ENCODE measurements at places on chromosomes 7 and 10. TPM values are rescaled to one million over a fixed set of nuclear protein-coding genes. Genes with fewer than 3 reads are reported as not detected.

- DNase-seq = no peak
These were observed 38.7 kb downstream of the GPR26 start for GRCh38 chr10:123704812-123705211.

HMX2 gene
- not detected for total RNA-seq

GRCh38 chr7:111043561-111043960, 47.4 kb upstream of the LRRN3 start:
- no peak for DNase-seq

GRCh38 chr10:26950934-26951333, 90.2 kb upstream of the ABI1 start:
- no peak for DNase-seq

DNA sequence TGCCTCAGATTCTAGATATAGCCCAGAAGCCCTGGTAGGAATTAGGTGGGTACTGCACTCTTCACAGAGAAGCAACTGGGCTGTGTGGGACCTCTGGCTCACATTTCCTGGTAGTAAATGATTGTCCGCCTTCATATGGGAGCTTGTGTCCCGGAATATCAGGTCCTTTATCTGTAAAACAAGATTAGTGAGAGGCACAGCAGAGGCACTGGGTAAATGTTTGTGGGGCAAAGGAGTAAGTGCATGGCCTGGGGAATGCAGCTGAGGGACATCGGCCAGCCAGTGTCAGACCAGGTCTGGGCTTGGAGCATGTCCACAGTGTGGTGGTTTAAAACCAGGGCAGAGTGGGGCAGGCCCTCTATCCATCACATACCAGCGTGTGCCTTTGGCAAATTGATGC, 323.3 kb upstream of the ZMIZ1 start:
- no peak for DNase-seq

PCDH15 gene
- not detected for total RNA-seq

DNA sequence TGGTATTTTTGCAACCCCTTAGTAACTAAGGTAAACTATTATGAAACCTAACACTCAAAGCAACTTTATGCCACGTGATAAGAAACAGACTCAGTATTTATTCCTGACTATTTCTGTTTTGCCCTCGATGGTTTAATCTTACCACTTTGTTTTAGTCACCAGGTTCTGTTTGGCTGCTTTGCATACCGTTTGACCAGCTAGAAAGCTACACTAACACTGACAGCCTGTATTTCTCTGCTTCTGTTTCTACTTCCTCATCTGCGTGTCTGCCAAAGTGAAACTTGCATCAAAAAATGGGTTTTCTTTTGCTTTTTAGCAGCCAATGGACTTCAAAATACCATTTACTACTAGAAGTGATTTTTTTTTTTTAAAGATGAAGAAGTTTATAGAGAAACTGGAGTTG, 802.5 kb downstream of the GRM8 start:
- DNase-seq = no peak

DNA sequence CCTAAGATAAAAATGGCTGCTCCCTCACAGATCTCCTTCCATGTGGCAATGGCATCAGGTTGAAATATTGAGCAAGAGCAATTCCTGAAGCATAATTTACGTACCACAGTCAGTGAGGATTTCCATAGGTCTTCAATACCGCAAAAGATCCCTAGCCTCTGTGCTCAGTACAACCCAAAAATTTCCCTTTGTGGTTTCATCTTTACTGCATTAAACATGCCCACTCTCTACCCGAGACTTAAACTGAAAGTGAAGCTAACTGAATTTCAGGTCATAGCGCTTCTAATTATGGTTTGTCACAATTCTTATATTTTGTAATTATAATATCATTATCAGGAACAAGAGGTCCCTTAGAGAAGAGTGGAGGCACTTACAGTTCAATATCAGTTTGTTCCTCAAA, 1071.1 kb downstream of the XPNPEP1 start:
- peak; percentile 5 for DNase-seq

CUBN gene
- 0.60 TPM for total RNA-seq

DNA sequence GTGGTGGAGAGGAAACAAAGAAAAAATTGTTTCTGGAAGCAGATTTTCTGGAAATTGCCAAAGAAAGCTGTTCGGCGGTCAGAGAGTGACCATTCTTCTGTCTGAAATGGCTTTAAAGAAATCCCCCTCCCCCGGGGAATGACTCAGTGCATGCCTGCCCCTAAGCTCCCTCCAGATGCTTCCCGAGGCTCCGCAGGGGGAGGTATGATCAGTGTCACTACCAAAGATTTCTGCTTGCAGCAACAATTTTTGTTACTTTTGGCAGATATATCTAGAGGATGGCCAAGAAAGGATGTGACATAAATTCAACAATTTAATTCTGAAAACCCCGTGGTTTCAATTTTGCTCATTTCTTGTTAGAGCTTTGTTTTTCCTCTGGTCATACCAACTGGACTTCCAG, 163.9 kb downstream of the JCAD start:
- peak; percentile 78 for DNase-seq

DNA sequence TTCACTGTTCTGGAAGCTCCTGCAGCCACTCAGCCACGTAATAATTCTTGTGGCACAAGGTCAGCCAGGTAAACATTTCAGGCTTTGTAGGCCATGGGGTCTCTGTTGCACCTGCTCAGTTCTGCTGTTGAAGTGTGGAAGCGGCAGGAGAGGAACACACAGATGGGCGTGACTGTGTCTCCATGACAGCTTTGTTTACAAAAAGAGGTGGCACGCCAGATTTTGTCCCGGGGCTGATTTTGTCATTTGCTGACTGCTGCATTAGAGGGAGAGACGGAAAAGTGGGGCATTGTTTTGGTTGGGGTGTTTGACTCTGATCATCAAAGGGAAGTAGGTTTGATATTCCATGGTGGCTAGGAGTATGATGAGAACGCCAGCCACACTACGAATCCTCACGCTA, 103.1 kb downstream of the PRKAG2 start:
- no peak for DNase-seq

NXPH1 gene
- total RNA-seq = not detected

- peak; percentile 19 for DNase-seq
These were observed 395.9 kb downstream of the GRM8 start for GRCh38 chr7:126856691-126857291.

DNA sequence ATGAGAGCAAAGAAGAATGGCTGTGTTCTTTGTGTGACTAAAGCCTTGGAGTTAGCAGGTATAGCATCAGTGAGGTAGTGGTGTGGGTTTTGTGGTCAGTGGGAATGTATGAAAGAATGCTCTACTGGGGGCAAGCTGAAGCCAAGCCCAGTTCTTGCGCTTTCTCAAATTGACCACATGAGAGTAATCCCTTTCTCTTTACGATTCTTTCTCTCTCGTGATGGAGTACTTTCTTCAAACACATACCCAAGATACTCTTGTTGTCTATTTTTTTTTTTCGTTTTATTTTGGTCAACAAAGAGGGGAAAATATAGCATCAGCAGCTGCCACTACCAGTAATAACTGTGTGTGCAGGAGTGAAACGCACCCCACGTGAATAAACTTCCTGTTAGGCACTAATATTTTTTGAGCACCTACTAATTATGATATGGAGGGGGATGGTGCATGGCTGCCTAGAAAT, 8.4 kb upstream of the PANK1 start:
- DNase-seq = peak; percentile 82

ZP3 gene
- total RNA-seq = 12.1 TPM

NRP1 gene
- total RNA-seq = 134 TPM

GRID1 gene
- 5.2 TPM for total RNA-seq

DNA sequence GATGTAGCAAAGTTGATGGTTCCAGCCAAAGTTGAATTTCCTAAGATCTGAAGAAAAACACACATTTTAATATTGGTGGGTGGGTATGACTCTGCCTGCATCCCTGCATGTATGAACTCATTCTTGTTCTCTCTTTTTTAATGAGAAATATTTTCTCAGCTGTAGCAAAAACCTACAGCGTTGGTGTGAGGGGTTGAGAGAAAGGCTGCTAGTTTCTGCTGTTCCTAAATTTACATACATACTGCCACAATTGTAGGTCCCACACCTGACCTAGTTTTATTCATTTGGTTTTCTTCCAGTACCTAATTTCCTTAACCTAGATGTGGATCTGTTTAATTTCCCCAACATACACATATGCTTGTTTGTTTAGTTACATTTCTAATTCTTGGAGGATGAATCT, 4.6 kb downstream of the AGFG2 start:
- DNase-seq = no peak

DNA sequence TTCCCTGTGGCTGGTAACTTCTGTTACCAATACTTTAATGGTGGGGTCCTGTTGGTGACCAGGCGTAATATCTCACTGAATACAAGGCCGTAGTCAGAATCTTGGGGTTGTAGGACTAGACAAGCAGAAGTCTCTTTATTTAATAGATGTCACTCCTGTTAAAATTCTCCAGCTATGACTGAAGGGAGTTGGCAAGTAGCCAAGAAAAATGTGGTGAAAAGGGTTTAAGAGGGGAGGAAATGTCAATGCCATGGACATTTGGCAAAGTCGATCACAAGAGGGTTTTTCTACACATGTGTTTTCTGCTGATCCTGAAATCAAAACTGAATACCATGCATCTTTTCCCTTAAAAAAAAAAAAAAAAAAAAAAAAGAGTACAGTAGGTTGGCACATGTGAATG, 533.5 kb downstream of the AUTS2 start:
- DNase-seq = no peak

DNA sequence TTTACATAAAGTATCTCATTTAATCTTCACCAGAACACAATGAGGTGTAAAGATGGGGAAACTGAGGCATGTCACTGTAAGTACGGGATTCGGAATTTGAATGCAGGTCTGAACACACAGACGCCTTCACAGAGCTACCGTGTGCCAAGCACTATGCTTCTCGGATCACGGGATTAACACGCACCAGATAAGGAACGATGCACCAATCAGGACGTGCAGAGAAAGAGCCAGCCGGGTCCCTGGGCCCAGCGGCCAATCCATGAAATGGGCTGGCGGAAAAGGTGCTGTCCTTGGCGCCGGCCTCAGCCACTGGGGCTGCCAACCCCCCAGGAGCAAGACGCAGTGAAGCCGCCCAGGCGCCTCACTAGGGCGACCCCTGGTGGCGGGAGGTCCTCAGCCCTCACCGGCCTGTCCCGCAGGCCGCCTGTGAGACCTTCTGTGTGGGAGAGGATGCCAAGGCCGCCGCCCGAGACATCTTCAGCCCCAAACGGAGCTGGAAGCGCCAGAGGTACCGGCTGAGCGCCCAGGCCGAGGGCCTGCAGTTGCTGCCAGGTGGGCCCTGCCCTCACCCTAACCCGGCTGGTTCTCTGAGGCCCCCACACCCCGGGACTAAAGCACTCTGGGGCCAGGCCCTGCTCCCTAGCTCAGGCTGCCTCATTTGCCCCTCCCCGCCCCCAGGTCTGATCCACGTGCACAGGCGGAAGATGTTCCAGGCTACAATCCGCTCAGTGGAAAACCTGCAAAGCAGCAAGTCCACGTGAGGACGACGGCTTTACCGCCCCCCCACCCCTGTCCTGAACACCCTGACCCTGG, 15.6 kb downstream of the ATG9B start:
- DNase-seq = no peak

- DNase-seq = no peak
These were observed 276.6 kb upstream of the TCERG1L start for GRCh38 chr10:131587976-131588680.

- DNase-seq = no peak
These were observed 140.8 kb downstream of the ANLN start for GRCh38 chr7:36530456-36530855.

GRCh38 chr7:21967598-21968003, 21.9 kb upstream of the CDCA7L start:
- DNase-seq = no peak

- no peak for DNase-seq
These were observed 118.2 kb upstream of the DPP6 start for GRCh38 chr7:153934048-153934447.
